T-helper 17 cell (primary cell): ENCODE measurements at places on chromosomes 7 and 10.

- H3K36me3 ChIP-seq, result no peaks in the 10 kb centered on the region
- no peaks in the 10 kb centered on the region for H3K4me1 ChIP-seq
- H3K27ac ChIP-seq, result no peak overlapping the region
- H3K27me3 ChIP-seq, result no peaks in the 10 kb centered on the region
These were observed 1138.6 kb upstream of the SORCS1 start for GRCh38 chr10:108303149-108303548.

GRCh38 chr7:44315301-44315903, 10.0 kb downstream of the CAMK2B start:
- no peak overlapping the region for H3K4me3 ChIP-seq
- no peak overlapping the region for H3K27ac ChIP-seq
- H3K4me1 ChIP-seq, result no peaks in the 10 kb centered on the region
- H3K36me3 ChIP-seq, result no peaks in the 10 kb centered on the region

- no peak overlapping the region for H3K4me3 ChIP-seq
- no peak overlapping the region for H3K27ac ChIP-seq
- no peaks in the 10 kb centered on the region for H3K27me3 ChIP-seq
These were observed 108.5 kb upstream of the TMEM168 start for GRCh38 chr7:112898432-112899290.

DNA sequence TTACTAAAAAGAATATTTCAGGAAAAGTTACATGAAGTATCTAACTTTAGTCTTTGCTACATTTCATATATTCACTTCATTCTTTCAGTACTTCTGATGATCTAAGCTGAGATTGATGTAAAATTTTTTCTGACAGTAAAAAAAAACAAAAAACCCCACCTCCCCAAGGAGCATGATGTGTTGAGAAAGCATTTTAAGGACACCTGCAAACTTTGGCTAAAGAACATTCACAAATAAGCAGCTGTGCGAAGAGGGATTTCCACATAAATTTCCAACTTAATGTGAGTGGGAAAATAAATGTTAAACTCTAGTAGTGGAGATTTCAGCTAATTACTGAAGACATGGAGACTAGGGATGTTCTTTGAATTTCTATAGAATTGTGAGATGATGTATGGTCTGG, 35.5 kb downstream of the DLD start:
- no peaks in the 10 kb centered on the region for H3K36me3 ChIP-seq
- no peak overlapping the region for H3K27ac ChIP-seq
- H3K4me3 ChIP-seq, result no peak overlapping the region
- H3K4me1 ChIP-seq, result peaks cover 30% of the 10 kb centered on the region

GRCh38 chr10:71064413-71065118, 147.8 kb upstream of the UNC5B start:
- DNase-seq, result no peak
- H3K36me3 ChIP-seq, result no peaks in the 10 kb centered on the region
- H3K27ac ChIP-seq, result peak overlapping the region; percentile 41
- H3K27me3 ChIP-seq, result peaks cover 11% of the 10 kb centered on the region

- no peak overlapping the region for H3K27ac ChIP-seq
- DNase-seq, result peak; percentile 3
- H3K27me3 ChIP-seq, result no peaks in the 10 kb centered on the region
- H3K4me3 ChIP-seq, result no peak overlapping the region
These were observed 108.2 kb downstream of the INPP5A start for GRCh38 chr10:132645630-132646442.

DNA sequence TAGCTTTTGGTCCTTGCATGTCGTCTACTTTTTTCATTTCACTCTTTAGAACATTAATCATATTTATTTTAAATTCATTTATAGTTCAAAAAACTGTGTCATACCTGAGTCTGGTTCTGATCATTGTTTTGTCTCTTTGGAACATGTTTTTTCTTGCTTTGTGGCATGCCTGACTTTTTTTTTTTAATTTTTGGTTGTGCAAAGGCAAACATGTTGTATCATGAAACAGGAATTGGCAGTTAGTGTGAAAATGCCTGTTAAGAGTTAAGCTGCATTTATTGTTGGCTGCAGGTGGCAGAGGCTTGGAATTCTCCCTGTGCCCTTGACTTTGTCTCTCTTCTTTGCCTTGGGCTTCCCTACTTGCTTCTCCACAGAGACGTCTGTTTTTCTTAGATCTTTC, 525.0 kb upstream of the ADARB2 start:
- H3K36me3 ChIP-seq, result no peaks in the 10 kb centered on the region
- no peak overlapping the region for H3K27ac ChIP-seq
- peaks cover 2% of the 10 kb centered on the region for H3K4me1 ChIP-seq
- H3K27me3 ChIP-seq, result no peaks in the 10 kb centered on the region

DNA sequence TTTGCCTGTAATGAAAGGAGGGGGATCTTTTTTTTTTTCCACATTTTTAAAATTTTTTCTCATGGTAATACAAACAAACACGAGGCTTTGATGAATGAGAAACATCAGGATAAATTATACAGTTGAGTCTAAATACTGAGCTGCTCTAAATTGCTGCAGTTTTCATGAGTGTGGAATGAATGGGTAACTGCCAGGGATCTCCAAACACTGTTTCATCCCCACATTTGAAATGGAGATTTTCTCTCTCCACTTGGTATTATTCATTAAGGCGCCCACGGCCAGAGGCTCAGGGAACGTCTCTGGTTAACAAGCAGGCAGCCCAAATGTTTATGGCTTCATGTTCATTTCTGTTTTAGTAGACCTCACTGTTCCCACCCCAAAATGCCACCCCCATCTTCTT, 717.1 kb downstream of the GRID1 start:
- no peak overlapping the region for H3K4me3 ChIP-seq
- no peak for DNase-seq
- no peaks in the 10 kb centered on the region for H3K27me3 ChIP-seq
- no peaks in the 10 kb centered on the region for H3K4me1 ChIP-seq

- H3K4me3 ChIP-seq, result no peak overlapping the region
- no peak overlapping the region for H3K27ac ChIP-seq
- peaks cover 2% of the 10 kb centered on the region for H3K36me3 ChIP-seq
- peaks cover 16% of the 10 kb centered on the region for H3K27me3 ChIP-seq
- peaks cover 2% of the 10 kb centered on the region for H3K4me1 ChIP-seq
These were observed 108.7 kb downstream of the RAPGEF5 start for GRCh38 chr7:22248111-22248809.

DNA sequence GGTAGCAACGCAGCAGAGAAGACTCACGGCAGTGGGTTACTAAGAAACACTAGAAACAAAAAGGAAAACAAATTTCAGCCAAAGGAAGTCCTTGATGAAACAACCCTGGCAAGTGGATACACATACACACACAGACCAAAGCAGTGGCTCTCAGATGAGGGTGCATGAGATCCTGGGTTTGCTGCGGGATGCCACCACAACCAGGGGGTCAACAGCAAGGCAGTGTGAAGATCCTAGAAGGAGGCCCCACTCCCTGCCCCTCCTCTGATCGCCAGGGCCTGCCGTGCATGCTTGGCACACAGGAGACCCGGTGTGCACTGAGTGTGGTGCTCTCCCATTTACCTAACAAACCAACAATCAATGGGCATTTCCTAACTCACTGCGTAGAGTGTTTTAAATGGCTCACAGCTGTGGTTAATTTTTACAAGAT, 252.3 kb upstream of the KLF14 start:
- peaks cover 16% of the 10 kb centered on the region for H3K36me3 ChIP-seq
- H3K4me3 ChIP-seq, result peak overlapping the region; percentile 85
- DNase-seq, result no peak
- peaks cover 57% of the 10 kb centered on the region for H3K4me1 ChIP-seq

GRCh38 chr7:107025449-107026103, 18.9 kb upstream of the PRKAR2B start:
- H3K36me3 ChIP-seq, result peaks cover 1% of the 10 kb centered on the region
- no peak for DNase-seq
- H3K4me1 ChIP-seq, result no peaks in the 10 kb centered on the region
- no peak overlapping the region for H3K4me3 ChIP-seq
- H3K27me3 ChIP-seq, result peaks cover 16% of the 10 kb centered on the region
- H3K27ac ChIP-seq, result no peak overlapping the region

DNA sequence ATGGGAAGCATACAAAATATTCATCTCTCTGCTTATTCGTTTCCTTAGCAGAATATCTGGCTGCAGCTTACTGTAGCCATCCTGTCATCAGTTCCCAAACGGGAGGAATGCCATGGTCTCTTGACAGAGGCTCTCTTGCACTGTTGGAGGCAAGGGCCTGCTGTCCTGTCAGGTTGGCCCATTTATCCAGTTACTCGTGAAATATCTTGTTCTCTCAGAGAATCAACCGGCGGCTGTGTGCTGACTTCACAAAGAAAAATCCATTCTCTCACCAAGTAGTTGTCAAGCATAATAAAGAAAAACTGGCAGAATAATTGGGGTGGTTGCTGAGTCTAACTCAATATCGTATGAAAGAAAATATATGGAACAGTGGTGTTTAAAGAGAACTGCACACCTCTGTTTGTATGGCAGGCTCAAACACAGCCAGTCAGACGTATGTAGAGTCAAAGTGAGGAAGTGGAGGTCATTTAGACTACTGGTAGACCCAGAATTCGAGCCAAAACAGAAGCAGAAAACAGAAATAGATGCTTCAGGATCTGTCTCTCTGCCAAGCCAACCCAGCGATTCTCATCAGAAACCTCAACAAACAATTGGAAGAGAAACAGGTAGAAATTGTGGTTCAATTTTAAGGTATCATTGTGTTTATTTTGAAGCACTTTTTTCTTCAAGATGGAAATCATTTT, 349.2 kb upstream of the PRKCQ start:
- H3K4me3 ChIP-seq, result peak overlapping the region; percentile 36
- H3K27me3 ChIP-seq, result no peaks in the 10 kb centered on the region
- peaks cover 38% of the 10 kb centered on the region for H3K4me1 ChIP-seq
- H3K36me3 ChIP-seq, result no peaks in the 10 kb centered on the region
- H3K27ac ChIP-seq, result peak overlapping the region; percentile 6
- no peak for DNase-seq

DNA sequence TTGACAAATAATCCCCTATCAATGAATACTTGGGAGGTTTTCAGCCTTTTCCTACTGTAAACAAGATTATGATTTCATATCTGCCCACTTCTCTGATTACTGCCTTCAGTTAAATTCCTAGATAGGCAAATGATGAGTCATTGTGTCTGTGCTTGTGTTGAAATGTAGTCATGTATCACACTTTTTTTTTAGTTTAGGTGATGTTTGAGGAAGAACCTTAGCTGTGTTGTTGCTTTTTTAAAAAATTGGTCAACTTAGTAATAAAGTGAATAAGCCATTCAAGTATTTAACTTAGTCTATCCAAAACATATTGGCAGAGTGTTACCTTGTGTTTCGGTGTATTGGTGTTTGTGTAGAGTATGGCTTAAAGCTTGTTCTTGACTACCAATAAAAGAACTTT, 60.0 kb downstream of the WAC start:
- peak overlapping the region; percentile 13 for H3K4me3 ChIP-seq
- H3K27ac ChIP-seq, result peak overlapping the region; percentile 24
- peaks cover 17% of the 10 kb centered on the region for H3K36me3 ChIP-seq

GRCh38 chr7:148865283-148865682, 18.8 kb downstream of the EZH2 start:
- H3K36me3 ChIP-seq, result no peaks in the 10 kb centered on the region
- DNase-seq, result no peak
- H3K4me3 ChIP-seq, result no peak overlapping the region
- H3K27ac ChIP-seq, result no peak overlapping the region
- H3K27me3 ChIP-seq, result no peaks in the 10 kb centered on the region
- peaks cover 16% of the 10 kb centered on the region for H3K4me1 ChIP-seq

GRCh38 chr10:69107176-69107490, 16.8 kb upstream of the VPS26A start:
- H3K4me3 ChIP-seq, result no peak overlapping the region
- peak overlapping the region; percentile 84 for H3K27ac ChIP-seq
- H3K36me3 ChIP-seq, result peaks cover 6% of the 10 kb centered on the region
- peaks cover 5% of the 10 kb centered on the region for H3K4me1 ChIP-seq
- no peak for DNase-seq
- H3K27me3 ChIP-seq, result no peaks in the 10 kb centered on the region

DNA sequence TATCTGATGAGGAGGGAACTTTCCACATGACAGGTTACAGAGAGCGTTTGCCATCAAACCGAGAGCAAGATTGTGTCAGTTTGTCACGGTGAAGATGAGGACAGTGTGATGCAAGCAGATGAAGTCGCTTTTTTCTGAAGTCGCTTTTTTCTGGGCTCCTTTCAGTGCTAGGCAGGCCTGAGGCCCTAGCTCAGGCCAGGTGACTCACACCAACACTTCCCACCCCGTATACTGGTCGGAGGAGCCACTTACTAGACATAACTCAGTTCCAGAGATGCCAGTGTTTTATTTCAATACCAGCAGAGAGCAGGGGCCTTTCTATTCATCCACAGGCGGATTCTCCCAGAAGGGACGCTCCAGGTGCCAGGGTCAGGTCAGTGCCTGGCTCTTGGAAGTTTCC, 58.9 kb downstream of the SFMBT2 start:
- H3K4me3 ChIP-seq, result no peak overlapping the region
- H3K4me1 ChIP-seq, result peaks cover 5% of the 10 kb centered on the region
- H3K27me3 ChIP-seq, result no peaks in the 10 kb centered on the region
- peaks cover 2% of the 10 kb centered on the region for H3K36me3 ChIP-seq

DNA sequence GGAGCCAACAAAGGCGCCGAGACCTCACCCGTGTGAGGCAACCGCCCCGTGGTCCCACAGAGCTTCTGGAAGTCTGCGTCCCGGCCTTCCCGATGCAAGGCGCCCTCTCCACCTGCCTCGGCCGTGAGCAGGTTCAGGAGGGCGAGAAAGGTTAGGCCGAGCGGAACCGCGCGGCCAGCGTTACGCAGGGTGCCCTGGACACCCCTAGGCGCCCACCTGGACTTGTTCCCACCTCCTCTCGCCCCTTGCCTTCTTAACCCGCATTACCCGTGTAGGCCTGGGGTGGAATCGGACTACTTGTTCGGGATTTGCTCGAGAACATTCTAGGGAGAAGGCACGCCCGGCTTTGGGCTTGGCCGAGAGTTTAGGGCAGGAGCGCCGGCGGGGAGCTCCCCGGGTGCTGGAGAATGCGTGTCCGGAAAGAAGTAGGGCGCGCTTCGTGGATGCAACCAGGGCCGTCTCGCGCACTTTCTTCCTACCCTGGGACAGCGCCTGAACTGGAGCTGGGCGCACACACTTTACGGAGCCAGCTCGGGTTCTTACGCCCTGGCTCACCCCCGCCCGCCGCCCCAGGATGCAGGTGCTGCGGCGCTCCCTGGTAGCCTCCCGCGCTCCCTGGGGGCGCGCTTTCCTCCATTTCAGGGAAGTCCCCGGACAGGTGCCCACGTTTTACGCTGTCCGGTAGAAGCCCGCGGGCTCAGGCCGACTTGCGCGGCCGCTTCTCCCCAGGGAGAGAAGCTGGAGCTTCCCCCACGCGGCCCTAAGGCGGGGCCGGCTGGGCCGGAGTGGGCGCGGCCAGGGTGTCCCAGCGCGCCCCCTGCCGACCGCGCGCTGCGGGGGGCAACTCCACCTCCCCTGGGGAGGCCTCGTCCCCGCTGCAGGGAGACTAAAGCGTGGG, 74.5 kb downstream of the INSIG1 start:
- no peak for DNase-seq
- H3K36me3 ChIP-seq, result peaks cover 10% of the 10 kb centered on the region
- no peak overlapping the region for H3K27ac ChIP-seq
- peaks cover 69% of the 10 kb centered on the region for H3K27me3 ChIP-seq
- peaks cover 28% of the 10 kb centered on the region for H3K4me1 ChIP-seq

DNA sequence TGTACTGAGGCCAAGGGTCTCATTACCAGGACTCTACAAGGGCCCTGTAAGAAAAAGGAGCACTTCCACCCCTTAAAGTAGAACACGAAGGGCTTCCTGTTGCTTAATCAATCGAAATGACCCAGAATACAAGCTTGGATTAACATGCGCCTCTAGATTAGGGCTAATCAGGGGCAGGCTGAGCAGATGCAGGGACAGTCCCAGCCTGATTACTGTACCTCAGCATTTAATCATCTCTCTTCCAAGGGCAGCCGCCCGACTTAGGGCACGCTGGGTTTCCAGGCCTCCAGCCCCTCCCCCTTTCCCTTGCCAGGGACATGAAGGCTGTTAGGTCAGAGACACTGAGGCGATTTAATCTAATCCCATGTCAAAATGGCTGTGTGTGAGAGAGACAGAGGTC, 138.6 kb downstream of the NRF1 start:
- no peaks in the 10 kb centered on the region for H3K27me3 ChIP-seq
- no peak overlapping the region for H3K4me3 ChIP-seq
- peaks cover 12% of the 10 kb centered on the region for H3K36me3 ChIP-seq
- peaks cover 4% of the 10 kb centered on the region for H3K4me1 ChIP-seq
- no peak overlapping the region for H3K27ac ChIP-seq
